Sigmoid colon (tissue), 7 donors: ENCODE measurements at places on chromosomes 11 and 22. TPM values are rescaled to one million over a fixed set of nuclear protein-coding genes. Genes with fewer than 3 reads are reported as not detected.

Gene CLCF1
- 49.8 TPM for total RNA-seq

Gene OR5T3
- not detected for total RNA-seq

DNA sequence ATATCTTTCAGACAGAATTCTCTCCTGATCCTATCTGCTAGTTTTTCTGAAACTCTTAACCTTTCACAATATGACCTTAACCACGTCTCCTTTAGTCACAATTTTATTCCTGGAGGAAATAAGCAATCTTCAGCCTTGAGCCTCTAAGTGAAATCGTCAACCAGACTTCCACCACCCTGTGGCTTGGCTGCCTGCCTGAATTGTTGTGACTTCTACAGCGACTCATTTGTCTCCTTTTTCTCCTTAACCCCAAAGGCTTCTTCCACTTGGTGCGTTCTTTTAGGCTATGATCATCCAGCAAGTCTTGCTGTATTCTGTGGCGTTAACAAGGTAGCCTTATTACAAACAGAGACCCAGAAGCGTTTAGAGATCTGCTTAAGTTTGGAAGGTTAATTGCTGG, 535.1 kb upstream of the ARHGAP42 start:
- H3K4me3 ChIP-seq, result no peak overlapping the region
- DNase-seq, result no peak
- H3K4me1 ChIP-seq, result no peaks in the 10 kb centered on the region
- no peaks in the 10 kb centered on the region for H3K36me3 ChIP-seq
- no peak overlapping the region for H3K27ac ChIP-seq

DNA sequence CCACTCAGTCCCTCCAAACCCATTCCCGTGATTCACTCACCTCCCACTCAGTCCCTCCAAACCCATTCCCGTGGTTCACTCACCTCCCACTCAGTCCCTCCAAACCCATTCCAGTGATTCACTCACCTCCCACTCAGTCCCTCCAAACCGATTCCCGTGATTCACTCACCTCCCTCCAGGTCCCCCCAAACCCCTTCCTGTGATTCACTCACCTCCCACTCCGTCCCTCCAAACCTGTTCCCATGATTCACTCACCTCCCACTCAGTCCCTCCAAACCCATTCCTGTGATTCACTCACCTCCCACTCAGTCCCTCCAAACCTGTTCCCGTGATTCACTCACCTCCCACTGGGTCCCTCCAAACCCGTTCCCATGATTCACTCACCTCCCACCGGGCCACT, 639.6 kb downstream of the BRD1 start:
- H3K36me3 ChIP-seq, result no peaks in the 10 kb centered on the region
- DNase-seq, result no peak
- no peak overlapping the region for H3K4me3 ChIP-seq

- no peaks in the 10 kb centered on the region for H3K36me3 ChIP-seq
- no peak overlapping the region for H3K27ac ChIP-seq
- peaks cover 4% of the 10 kb centered on the region for H3K4me1 ChIP-seq
- no peak overlapping the region for H3K4me3 ChIP-seq
- H3K27me3 ChIP-seq, result peaks cover 5% of the 10 kb centered on the region
Measured at GRCh38 chr11:20275987-20276965, 87.2 kb upstream of the HTATIP2 start.

Gene ALX4
- not detected for total RNA-seq

GRCh38 chr11:120746836-120747609, 235.5 kb downstream of the GRIK4 start:
- DNase-seq, result no peak
- H3K27ac ChIP-seq, result no peak overlapping the region
- no peaks in the 10 kb centered on the region for H3K36me3 ChIP-seq
- no peak overlapping the region for H3K4me3 ChIP-seq
- peaks cover 9% of the 10 kb centered on the region for H3K4me1 ChIP-seq
- H3K27me3 ChIP-seq, result no peaks in the 10 kb centered on the region

DNA sequence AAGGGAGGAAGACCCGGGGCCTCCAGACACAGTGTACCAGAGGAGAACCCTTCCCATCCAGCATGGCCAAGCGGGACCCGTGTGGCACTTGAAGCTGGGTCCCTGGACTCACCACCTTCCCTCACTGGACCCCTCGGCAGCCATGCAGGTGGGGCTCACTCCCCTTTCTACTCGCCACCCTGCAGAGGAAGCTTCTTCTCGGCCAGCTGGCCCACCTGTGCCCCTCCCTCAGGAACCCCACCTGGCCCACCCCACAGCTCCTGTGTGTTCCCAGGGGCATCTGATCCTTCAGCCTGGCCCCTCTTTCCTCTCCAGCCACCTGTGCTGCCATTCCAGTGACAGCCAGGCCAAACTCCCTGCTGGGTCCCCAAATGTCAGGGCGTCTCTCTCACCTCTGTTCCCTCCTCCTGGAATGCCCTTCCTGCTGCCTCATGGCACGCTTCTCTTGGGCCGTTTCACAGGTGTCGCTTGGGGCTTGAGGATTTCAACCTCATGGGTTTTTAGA, 38.0 kb downstream of the IGF2 start:
- no peaks in the 10 kb centered on the region for H3K4me1 ChIP-seq
- H3K27ac ChIP-seq, result no peak overlapping the region
- H3K4me3 ChIP-seq, result no peak overlapping the region

Gene C22orf42
- not detected for total RNA-seq

DNA sequence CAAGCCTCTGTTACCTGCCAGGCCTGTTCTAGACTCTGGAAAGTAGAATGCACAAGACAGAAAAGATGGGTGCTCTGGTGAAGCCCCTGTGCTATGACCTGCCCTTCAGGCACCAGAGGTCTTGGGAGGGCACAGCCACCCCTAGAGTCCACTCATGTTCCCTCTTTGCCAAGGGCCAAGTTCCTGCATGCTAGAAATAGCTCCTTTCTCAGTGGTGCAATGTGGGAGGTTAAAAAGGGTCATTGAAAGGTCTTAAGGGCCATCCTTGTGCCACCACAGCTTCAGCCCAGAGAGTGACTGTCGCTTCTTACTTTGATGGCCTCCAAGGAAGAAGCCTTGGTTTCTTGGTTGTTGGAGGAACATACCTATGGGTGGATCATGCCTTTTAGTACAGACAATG, 84.6 kb upstream of the PARVA start:
- no peak overlapping the region for H3K4me3 ChIP-seq
- H3K27me3 ChIP-seq, result no peaks in the 10 kb centered on the region

Gene MPEG1
- total RNA-seq, result 15.6 TPM

Gene RASSF10
- total RNA-seq, result not detected

GRCh38 chr11:74685338-74685737, 45.9 kb downstream of the CHRDL2 start:
- no peaks in the 10 kb centered on the region for H3K27me3 ChIP-seq
- no peak overlapping the region for H3K27ac ChIP-seq
- no peak overlapping the region for H3K4me3 ChIP-seq

Gene MED17
- total RNA-seq, result 23.5 TPM

Gene LGALS12
- total RNA-seq, result 5.4 TPM

Gene OR2D2
- total RNA-seq, result not detected

- H3K36me3 ChIP-seq, result no peaks in the 10 kb centered on the region
- H3K27ac ChIP-seq, result no peak overlapping the region
- H3K4me3 ChIP-seq, result no peak overlapping the region
- H3K4me1 ChIP-seq, result peaks cover 4% of the 10 kb centered on the region
Measured at GRCh38 chr11:95917193-95918036, 6.5 kb downstream of the MTMR2 start.

- H3K4me3 ChIP-seq, result peak overlapping the region; percentile 87
- no peaks in the 10 kb centered on the region for H3K27me3 ChIP-seq
- peaks cover 35% of the 10 kb centered on the region for H3K4me1 ChIP-seq
- H3K36me3 ChIP-seq, result no peaks in the 10 kb centered on the region
Measured at GRCh38 chr22:38203090-38203810, 1.5 kb downstream of the MAFF start.

Gene DRD2
- not detected for total RNA-seq

Gene XNDC1N
- 6.9 TPM for total RNA-seq

Gene ZNF408
- 8.0 TPM for total RNA-seq

DNA sequence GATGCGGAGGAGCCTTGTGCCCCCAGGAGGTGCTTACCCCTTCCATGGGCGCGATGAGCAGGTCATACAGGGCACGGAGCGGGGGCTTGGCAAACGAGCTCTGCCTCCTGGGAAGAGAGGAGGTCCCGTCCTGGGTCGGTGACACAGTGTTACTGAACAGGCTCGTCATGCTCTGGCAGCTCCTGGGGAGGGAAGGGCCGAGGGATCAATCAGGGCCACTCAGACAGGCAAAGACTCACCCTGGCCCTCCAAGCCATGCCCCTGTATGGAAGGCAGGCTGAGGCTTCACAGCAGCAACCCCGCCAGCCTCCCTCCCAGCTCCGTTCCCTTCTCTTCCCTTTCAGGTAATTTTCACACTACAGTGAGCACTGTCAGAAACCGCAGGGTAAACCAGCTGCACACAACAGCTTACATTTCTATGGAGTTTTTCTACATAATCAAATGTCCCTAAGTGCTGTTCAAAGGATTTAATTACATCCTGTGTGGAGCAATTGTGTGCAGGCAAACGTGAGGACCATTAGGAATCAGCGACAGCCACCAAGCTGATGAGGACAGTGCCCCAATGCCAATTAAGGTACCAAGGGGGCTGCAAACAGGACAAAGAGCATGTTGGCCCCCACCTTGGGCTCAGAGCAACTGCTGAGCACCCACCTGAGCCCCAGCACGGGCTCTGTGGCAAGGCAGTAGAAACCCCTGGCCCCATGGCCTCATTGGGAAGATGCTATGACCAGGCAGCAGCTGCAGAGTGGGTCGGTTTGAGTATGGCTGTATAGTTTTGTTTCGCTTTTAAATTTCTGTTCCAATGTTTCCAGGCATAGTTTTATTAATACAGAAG, 95.4 kb upstream of the PITPNB start:
- no peaks in the 10 kb centered on the region for H3K4me1 ChIP-seq
- H3K4me3 ChIP-seq, result no peak overlapping the region
- H3K27ac ChIP-seq, result no peak overlapping the region
- peak; percentile 61 for DNase-seq

Gene TMEM86A
- 4.6 TPM for total RNA-seq

GRCh38 chr22:42280140-42280539, 9.7 kb upstream of the TCF20 start:
- H3K4me3 ChIP-seq, result no peak overlapping the region
- no peaks in the 10 kb centered on the region for H3K36me3 ChIP-seq
- no peaks in the 10 kb centered on the region for H3K27me3 ChIP-seq
- no peaks in the 10 kb centered on the region for H3K4me1 ChIP-seq

Gene OR52N4
- total RNA-seq, result not detected
